ENCODE measurements at places on chromosomes 13 and 19. TPM values are rescaled to one million over a fixed set of nuclear protein-coding genes. Genes with fewer than 3 reads are reported as not detected.

GRCh38 chr19:4199699-4200293 lies 17.3 kb downstream of the ANKRD24 start:
- DNase-seq = no peak

- DNase-seq = no peak
Observed at GRCh38 chr19:33132425-33132824, 511 bp downstream of the WDR88 start.

ZNF536 gene
- total RNA-seq = 0.38 TPM

DNA sequence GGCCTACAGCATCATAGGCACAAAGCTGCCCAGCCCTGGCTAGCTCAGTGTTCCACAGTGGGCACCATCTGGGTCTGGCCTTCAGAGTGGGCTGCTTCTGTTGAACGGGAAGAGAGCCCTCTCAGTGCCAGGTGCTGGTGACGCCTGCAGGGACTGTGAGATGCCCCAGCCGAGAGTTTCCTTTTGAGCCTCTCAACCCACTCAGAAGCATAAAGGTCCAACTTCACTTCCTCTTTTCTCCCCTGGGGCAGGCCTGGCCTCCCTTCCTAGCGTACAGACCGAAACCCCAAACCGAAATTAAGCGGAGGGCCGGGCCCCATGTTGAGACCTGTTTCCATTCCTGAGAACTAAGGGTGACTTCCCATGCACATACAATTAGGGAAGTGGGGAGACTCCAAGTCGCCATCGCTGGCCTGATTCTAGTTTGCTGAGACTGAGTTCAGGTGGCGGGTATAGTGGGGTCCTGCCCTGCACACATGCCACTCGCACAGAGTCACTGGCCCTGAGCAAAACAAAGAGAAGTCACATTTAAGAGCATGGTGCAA lies 6.9 kb downstream of the RAB8A start:
- no peak for DNase-seq

FGF9 gene
- total RNA-seq = not detected

DNA sequence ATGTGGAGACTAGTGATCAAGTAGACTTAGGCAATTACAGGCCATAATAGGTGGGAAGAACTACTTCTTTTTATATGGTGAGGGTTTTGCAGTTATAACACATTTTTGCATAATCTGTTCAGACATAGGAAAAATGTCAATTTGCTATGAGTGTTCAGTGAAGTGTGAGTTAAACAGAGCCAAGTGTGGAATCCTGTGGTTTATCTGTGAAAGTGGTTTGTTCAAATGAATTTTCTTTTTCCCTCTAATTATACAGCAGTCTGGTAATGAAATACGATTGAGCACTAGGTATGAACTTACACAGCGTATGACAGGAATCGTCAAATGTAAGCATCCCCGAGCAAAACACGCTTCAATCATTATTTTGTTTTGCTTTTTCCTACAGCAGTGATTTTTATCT lies 178.3 kb downstream of the STK24 start:
- DNase-seq = no peak

- peak; percentile 92 for DNase-seq
Observed at GRCh38 chr19:33819880-33820781, 23.5 kb downstream of the KCTD15 start.

DNA sequence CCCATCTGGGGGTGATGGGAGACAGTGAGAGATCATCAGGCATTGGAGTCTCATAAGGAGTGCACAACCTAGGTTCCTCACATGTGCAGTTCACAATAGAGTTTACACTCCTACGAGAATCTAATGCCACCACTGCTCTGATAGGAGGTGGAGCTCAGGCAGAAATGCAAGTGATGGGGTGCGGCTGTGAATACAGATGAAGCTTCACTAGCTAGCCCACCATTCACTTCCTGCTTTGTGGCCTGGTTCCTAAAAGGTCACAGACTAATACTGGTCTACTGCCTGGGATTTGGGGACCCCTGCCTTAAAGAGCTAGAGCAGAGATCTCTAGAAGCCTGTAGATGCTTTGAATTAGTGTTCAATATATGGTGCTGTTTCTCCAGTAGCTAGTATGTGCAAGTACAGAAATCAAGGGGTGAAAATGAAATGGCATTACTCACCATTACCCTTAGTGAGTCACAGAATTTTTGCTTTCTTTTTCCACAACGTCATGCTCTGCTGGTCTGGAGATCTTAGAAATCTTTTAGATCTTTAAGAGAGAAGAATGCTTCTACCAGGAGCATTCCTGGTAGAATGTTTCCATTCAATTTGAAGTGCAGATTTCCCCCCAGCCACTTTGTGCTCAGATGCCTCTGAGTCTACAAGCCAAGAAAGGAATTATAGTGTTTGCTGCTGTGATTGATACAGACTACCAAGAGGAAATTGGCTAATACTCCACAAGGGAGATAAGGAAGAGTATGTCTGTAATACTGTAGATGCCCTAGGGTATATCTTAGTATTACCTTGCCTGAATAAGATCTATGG lies 2301.2 kb downstream of the PCDH9 start:
- no peak for DNase-seq

DNA sequence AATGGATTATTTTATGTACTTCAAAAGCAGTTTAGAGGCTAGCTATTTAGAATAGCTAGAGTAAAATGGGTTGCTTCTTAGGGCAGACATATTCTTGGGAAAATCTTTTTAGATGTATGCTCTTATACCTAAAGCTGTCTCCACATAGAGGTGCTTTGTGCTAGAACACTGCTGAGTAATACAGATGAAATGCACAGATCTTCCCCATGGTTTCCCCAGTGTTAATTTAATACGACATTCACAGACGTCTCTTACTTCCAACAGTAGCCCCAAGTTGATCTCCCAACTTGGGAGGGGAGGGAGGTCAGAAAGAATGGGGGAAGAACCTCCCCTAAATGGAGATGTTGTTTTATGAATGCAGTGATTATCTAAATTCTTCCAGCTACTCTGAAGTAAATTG lies 16.9 kb downstream of the NALCN start:
- DNase-seq = no peak

- DNase-seq = no peak
Observed at GRCh38 chr19:42323852-42324654, 1.4 kb upstream of the MEGF8 start.

GFY gene
- not detected for total RNA-seq

- DNase-seq = no peak
Observed at GRCh38 chr13:46295491-46296114, 83.9 kb downstream of the LRRC63 start.

TBXA2R gene
- 0.38 TPM for total RNA-seq

PCDH20 gene
- 2.1 TPM for total RNA-seq

DNA sequence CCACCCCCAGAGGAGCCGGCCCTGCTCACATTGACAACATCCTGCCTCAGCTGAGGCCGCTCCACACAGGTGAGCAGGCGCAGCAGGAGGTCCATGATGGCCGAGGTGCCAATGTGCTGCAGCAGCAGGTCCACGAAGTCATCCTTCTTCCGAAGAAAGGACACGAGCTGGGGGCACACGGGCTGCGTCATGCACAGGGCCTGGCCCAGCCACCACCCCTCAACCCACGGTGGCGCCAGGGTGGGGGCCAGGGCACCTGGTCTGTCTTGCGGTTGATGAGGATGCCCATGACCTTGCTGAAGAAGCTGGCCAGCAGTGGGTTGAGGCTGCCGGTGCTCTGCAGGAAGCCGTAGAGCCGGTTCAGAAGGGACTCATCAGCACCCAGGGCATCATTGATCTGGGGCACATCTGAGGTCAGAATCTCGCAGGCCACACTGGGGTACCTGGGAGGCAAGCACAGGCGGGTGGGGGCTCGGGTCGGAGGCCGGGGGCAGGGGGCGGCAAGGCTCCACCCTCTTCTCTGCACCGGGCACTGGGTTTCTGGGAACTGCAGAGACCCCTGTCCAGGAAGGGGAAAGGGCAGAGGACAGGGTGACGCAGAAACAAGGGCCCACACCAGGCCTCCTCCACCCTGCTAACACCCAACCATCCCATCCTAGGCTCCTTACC lies 13.4 kb downstream of the PPP6R1 start:
- no peak for DNase-seq

- DNase-seq = no peak
Observed at GRCh38 chr19:12567951-12568350, 16.7 kb upstream of the ZNF564 start.

Measured in suprapubic skin (tissue), 4 donors.